ENCODE measurements at places on chromosomes 12 and 14.
A peak's percentile ranks its signal among the peaks of the same experiment; 100 is the strongest.

DNA sequence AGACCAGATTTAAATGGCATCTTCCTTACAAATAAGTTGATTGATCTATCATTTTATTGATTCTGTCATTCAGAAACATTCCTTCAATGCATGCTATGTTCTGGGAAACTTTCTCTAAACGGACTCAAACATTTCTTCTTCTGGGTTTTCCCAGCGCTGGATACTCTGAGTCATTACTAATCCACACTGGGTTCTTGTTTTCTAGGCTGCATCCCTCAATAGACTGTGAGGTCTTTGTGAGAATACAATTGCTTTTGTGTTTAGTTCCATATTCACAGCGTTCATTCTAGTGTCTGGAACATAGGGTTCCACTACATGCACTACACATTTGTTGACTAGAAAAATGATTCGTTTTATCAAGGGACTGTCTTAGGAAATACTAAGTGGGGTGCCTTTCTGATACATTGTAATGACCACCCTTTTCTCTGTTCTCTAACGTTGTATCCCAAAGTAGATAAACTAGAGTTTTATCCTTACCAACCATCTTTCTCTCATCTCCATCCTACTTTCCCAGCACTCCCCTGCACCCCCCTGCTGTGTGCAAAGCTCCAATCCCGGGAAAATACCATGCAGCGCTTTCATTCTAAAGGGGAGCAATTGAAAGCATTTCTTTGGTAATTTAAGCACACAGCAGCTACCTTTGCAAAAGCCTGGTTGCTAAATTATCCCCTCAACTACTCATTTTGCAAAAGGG lies 878.7 kb downstream of the DIO2 start:
- DNase-seq, result no peak

- no peak for DNase-seq
These were observed 34.3 kb downstream of the DAD1 start for GRCh38 chr14:22554498-22555383.

DNA sequence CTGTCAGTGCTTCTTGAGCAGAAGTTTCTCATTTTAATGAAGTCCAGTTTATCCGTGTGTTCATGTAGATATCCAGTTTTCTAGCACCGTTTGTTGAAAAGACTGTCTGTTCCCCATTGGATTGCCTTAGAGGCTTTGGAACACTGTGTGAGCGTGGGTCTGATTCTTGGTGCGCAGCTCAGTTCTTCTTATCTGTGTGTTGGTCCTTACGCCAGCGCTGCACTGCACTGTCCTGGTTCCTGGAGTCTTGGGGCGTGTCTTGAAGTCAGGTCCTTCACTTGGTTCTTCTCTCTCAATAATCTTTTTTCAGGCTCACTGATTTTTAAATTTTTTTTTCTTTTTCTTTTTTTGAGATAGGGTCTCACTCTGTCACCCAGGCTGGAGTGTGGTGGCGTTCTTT lies 25.5 kb downstream of the EP400 start:
- DNase-seq, result no peak

DNA sequence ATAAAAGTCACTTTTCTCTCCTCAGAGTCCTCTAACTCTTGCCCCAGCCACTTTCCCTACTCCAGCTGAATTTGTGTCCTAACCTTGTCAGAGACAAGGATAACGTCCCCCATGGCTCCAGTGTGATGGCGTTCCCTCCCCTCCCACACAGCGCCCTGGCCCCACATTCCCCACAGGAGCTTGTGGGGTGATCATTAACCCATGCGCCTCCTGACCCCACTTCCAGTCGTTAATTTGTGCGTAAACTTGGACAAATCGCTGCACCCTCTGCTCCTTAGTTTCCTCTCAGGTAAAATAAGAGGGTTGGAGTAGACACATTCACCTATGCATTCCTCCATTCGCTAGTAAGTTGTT lies 22.9 kb upstream of the BCDIN3D start:
- DNase-seq, result no peak

GRCh38 chr14:24329736-24330135 lies 5.1 kb downstream of the ADCY4 start:
- peak; percentile 99 for DNase-seq

GRCh38 chr12:20125276-20125798 lies 243.0 kb upstream of the PDE3A start:
- no peak for DNase-seq

DNA sequence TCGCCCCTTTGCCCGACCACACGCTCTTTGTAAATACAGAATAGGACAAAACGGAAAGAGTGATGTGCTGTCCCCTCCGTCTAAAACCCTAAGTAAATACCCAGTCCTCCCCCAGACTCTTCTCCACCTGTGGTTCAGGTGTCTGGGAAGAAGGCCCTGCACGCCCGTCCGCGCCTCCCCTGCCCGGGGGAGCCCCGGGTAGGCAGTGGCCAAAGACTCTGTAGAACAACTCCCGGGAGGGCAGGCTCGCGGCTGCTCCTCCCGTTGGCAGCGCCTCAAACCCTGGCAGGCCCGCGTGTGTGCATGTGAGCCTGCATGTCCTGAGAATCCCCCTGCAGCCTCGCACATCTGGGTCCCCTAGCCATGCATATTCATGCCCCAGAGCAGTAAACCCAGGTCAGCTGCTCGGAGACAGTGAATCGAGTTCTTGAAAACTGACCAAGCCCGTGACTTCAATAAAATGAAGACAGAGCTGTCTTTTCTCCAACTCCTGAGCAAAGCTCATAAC lies 165.8 kb downstream of the MON2 start:
- peak; percentile 2 for DNase-seq
